Activated CD8-positive, alpha-beta memory T cell treated with anti-CD3 and anti-CD28 coated beads, Interleukin-2, amount 10 ng/mL, durations not matched to agents 7 days and 5 days (primary cell): ENCODE measurements at places on chromosomes 16 and 17. TPM values are rescaled to one million over a fixed set of nuclear protein-coding genes. Genes with fewer than 3 reads are reported as not detected.

The PRSS53 gene
- total RNA-seq, result 6.6 TPM

The SLC6A4 gene
- total RNA-seq, result 0.12 TPM

The FLCN gene
- total RNA-seq, result 47.7 TPM

The ZNF624 gene
- total RNA-seq, result 4.5 TPM

The SLC16A13 gene
- total RNA-seq, result 34.1 TPM

DNA sequence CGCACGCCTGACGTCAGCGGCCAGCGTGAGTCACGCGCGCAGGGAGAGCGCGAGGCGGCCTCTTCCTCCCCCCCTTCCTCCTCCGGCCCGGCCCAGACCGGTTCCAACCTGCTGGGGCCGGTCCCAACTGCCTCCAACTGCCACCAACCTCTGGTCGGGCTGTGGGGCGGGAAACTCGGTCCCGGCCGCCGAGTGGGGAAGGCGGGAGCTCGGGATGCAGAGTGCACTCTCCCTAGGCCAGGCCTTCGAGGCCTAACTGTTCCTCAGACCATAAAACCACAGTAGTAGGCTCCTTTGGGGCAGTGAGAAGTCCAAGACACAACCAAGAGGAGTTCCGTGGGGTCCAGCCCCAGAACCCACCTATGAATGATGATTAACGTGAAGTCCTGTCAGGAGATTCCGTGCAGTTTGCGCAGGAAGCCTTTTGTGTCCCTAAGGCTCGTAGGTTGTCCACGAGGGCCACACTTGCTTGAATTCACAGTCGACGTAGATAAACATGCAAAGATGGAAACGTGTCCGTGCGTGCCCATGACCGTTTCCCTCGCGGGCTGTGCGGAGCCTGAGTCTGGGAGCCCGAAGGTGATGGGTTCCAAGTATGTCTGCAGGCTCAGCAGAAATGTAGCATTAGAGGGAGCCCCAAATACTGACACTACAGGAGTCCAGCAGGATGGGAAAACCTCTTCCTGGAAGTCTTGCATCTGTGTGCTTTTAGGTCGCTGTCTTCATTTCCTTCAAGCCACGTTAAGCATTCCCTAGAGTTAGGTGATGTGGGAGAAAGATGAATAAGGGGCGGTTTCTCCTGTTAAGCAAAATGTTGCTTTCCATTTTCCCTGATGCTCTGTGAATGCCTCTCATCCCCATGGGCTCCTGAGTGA, 647 bp downstream of the UNK start:
- H3K4me1 ChIP-seq, result peaks cover 44% of the 10 kb centered on the region
- peak overlapping the region; percentile 100 for H3K27ac ChIP-seq
- peak overlapping the region; percentile 79 for H3K4me3 ChIP-seq
- DNase-seq, result peak; percentile 95
- H3K36me3 ChIP-seq, result peaks cover 7% of the 10 kb centered on the region

DNA sequence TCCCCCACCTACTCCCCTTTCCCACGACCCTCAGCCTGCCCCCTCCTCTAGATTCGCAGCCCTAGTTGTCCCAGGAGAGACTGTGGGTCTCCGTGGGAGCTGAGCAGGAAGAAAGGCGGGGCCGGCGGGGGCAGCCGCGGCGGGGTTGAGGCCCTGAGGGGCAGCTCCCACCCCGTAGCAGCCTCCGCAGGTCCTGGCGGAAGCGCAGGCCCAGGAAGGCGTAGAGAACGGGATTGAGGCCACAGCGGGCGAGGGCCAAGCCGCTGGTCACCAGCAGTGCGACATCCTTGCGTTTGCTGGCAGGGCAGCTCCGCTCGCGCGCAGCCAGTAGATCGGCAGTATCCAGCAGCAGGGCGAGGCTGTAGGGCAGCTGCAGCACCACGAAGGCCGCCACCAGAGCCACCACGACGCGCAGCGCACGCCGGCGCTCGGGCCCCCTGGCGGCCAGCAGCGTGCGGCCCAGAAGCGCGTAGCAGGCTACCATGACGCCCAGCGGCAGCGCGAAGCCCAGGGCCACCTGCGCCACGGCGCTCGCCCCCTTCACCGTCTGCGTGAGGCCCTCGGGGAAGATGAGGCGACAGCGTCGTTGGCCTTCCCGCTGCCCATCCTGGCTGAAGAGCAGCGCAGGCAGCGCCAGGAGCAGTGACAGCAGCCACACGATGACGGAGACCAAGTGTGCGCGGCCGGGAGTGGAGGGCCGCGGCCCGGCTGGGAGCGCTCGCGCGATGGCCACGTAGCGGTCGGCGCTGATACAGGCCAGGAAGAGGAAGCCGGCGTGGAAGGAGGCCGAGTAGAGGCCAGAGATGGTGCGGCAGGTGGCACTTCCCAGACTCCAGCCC, 1.9 kb downstream of the CCR10 start:
- H3K36me3 ChIP-seq, result no peaks in the 10 kb centered on the region
- peak overlapping the region; percentile 57 for H3K4me3 ChIP-seq
- peak overlapping the region; percentile 85 for H3K27ac ChIP-seq
- H3K27me3 ChIP-seq, result peaks cover 53% of the 10 kb centered on the region

DNA sequence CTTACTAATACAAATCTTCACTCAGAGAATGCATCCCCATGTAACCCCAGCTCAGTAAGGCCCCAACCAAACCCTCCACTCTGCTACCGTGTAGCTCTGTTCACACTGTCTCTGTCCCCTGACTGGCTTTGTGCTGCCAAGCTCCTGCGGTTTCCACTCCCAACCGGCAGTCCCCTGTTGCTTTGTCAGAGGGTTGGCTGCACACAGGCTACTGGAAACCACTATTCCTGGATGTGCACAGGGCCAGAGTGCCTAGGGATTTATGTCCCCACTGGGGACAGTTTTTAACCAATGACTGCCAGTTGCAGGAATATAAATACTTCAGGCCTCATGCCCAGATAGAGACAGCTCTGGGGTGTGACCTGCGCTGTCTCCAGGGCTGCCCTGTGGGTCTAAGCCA, 157.1 kb upstream of the C16orf82 start:
- DNase-seq, result no peak
- peaks cover 2% of the 10 kb centered on the region for H3K27me3 ChIP-seq
- no peaks in the 10 kb centered on the region for H3K4me1 ChIP-seq
- H3K4me3 ChIP-seq, result no peak overlapping the region
- no peak overlapping the region for H3K27ac ChIP-seq
- H3K36me3 ChIP-seq, result no peaks in the 10 kb centered on the region

- no peak for DNase-seq
- peaks cover 31% of the 10 kb centered on the region for H3K4me1 ChIP-seq
- no peak overlapping the region for H3K4me3 ChIP-seq
- no peak overlapping the region for H3K27ac ChIP-seq
- no peaks in the 10 kb centered on the region for H3K36me3 ChIP-seq
Observed at GRCh38 chr17:76993651-76994050, 125.4 kb downstream of the MGAT5B start.

DNA sequence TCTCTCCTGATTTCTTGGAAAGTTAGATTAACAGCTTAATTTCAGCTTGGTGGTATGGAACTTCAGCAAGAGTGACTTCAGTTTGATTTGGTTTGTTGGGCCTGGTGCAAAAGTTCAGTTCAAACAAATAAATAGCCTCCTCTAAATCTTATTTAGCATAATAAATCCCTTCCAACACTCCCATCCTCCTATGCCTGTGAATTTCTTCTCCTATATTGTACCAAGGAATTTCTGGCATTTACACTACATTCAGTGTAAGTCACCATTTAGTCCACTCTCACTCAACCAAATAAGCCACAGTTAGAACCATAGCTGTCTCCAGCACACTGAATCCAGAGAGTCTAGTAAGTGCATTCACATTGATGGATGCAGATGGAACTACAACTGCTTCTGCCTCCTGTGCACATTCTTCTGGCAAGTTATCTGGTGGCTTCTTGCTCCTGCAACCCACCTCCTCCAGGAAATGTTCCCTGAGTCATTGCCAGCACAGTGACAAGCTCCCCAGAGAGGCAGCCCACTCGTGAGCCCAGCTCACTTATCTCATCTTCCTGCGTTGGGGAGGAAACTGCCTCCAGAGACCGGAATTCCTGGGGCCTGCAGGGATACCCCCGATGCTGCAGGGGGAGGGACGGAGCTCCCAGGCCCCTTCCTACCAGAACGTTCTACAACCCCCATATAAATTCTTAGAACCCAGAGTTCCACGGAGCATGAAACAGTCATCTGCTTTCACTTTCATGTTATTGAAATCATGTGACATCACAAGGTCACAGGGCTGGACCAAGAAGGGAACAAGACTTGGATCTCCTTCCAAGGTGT, 318.3 kb downstream of the PHKB start:
- H3K4me1 ChIP-seq, result peaks cover 11% of the 10 kb centered on the region
- peak overlapping the region; percentile 64 for H3K4me3 ChIP-seq
- peaks cover 3% of the 10 kb centered on the region for H3K27me3 ChIP-seq
- peak overlapping the region; percentile 85 for H3K27ac ChIP-seq
- DNase-seq, result peak; percentile 50
- peaks cover 3% of the 10 kb centered on the region for H3K36me3 ChIP-seq

GRCh38 chr17:82016875-82017459, 5.7 kb downstream of the CENPX start:
- no peak overlapping the region for H3K4me3 ChIP-seq
- H3K27ac ChIP-seq, result no peak overlapping the region
- no peaks in the 10 kb centered on the region for H3K27me3 ChIP-seq

DNA sequence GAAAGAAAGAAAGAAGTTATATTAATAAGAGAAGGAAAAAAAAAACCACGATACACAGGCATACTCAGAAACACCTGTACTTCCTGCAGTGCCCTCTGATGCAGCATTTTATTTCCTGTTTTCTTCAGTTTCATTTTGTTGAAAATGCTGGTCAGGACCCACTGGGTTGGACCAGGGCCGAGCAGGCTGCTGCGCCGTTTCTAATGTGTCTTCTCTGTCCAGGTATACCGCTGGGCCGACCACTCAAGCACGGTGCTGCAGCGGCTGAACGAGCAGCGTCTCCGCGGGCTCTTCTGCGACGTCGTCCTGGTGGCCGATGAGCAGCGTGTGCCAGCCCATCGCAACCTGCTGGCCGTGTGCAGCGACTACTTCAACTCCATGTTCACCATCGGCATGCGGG, 8.3 kb downstream of the KLHL36 start:
- DNase-seq, result no peak
- H3K4me1 ChIP-seq, result peaks cover 53% of the 10 kb centered on the region
- no peaks in the 10 kb centered on the region for H3K27me3 ChIP-seq
- H3K4me3 ChIP-seq, result no peak overlapping the region
